Stimulated activated CD4-positive, alpha-beta T cell treated with anti-CD3 and anti-CD28 coated beads, Interleukin-1b, Interleukin-23, amount 100 ng/mL, for 1 hour (primary cell): ENCODE measurements at places on chromosomes 1 and 21.

DNA sequence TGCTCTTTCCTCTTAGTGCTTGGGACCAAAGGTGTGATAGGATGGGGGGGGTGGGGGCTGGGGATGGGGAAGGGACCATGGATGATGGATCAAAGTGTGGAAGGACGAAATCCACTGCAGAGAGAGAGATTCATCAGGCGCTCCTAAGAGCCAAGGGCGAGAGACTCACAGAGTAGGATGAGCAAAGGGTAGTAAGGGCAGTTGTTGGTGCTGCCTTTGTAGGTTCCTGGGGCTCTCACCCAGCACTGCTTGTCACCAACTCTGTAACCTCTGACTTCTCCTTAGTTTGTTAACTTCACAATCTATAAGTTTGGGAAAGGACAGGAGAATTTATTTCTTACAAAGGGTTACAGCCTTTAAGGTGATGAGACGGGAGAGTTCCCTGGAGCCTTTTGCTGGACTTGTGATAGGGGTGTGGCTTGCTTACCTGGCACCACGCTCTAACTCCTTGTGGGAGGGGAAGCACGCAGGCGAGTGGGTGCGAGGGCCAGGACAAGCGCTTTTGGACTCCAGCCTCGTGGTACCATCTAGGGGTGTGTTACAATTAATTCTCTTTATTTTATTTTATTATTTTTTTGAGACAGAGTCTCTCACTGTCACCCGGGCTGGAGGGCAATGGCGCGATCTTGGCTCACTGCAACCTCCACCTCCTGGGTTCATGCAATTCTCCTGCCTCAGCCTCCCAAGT is 1.6 kb upstream of the PDXK start:
- no peak for DNase-seq

DNA sequence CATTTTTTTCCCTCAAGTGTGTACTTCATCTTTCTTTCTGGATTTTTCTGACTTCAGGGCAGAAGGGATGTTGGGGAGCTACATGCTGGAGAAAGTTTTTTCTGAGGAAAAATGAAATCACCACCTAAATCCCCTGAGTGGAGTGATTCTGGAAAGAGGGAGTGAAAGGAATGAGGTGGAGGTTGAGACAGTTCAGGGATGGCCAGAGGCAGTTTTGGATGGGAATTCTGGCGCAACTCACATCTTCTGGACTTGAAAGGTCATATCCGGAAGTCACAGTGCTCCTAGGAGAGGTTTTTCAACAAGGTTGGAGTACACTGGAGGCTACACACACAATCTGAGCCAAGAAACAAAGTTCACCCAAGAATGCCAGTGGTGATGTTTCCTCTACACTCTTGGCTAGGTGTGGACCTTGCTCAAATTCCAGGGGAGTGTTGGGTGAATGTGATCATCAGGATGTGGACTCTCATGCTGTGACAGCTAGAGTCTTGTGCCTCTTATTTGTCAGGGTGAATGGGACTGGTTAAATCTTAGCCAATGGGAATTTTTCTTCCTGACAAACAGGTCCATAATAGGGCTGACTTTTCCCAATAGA is 161.5 kb downstream of the HLX start:
- DNase-seq: no peak

DNA sequence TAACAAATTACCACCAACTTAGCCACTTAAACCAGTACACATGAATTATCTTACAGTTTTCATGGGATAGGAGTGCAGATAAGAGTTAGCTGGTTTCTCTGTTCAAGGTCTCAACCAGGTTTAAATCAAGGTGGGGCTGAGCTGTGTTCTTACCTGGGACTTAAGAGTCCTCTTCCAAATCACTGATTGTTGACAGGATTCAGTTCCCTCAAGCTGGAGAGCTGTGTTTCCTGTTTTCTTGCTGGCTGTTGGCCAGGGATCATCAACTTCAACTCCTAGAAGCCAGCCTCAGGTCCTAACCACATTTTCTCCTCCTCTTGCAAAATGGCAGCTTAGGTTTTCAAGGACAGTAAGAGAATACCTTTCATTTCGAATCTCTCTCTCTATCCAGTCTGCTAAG is 123.8 kb upstream of the CHRM3 start:
- DNase-seq: no peak

GRCh38 chr21:41750532-41751151 is 16.2 kb downstream of the RIPK4 start:
- no peak for DNase-seq

- no peak for DNase-seq
These were observed 69.4 kb downstream of the RGS2 start for GRCh38 chr1:192878249-192878648.

DNA sequence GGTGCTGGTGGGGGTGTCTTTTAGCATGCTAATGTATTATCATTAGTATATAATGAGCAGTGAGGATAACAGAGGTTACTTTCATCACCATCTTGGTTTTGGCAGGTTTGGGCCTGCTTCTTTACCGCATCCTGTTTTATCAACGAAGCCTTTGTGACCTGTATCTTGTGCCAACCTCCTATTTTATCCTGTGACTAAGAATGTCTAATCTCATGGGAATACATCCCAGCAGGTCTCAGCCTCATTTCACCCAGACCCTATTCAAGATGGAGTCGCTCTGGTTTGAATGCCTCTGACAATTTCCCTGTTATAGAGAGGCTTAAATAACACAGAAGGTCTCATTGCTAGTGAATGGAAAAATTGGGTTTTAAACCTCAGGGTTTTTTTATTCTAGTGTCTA is 300.8 kb upstream of the PROX1 start:
- DNase-seq: no peak

GRCh38 chr1:9852410-9853248 is 28.9 kb upstream of the CLSTN1 start:
- no peak for DNase-seq

DNA sequence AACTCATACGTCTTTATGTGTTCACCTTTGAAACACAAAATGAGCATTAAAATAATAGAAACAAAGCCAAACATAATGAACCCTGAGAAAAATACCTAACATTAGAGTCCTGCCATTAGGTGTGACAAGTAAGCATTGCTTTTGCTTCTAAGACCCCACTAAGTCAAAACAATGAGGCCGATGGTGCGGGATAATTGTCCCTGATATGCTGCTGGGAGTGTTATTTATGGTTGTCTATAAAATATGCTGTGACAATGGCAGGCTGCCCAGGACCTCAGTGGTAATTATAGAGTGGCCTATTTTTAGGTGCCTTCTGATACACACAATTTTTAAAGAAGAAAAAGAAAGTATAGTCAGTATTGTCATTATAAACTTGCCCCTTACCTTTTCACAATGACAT is 1423.1 kb downstream of the AMY1C start:
- DNase-seq: no peak

- no peak for DNase-seq
These were observed 5.6 kb downstream of the SLAMF8 start for GRCh38 chr1:159832309-159832708.
